Stomach (tissue), 19 donors: ENCODE measurements at places on chromosomes 7 and 10.

GRCh38 chr7:131657881-131658280 lies 101.5 kb upstream of the PODXL start:
- no peak for DNase-seq

GRCh38 chr10:70267161-70267933 lies 16.5 kb downstream of the NPFFR1 start:
- no peak for DNase-seq

GRCh38 chr7:155794196-155794595 lies 18.1 kb downstream of the SHH start:
- no peak for DNase-seq

DNA sequence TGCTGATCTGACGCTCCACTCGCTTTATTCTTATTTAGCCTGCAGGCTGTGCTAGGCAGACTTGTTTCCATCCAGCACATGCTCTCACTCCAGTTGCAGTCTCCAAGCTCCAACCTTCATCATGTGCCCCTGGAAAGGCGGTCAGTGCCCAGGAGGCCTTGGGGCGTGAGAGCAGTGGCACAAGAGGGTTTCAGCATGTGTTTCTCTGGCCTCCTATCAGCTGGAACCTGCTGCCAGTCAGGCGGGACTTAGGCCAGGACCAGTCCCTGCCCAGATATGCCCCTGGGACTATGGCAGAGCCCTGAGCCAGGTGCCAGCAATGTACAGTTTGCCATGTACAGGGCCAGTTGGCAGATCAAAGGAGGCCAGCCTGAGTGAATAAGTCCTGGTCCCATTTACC lies 330.2 kb upstream of the FZD1 start:
- no peak for DNase-seq

GRCh38 chr10:12975266-12975665 lies 26.2 kb downstream of the CCDC3 start:
- peak; percentile 42 for DNase-seq

- DNase-seq: peak; percentile 30
These were observed 43.2 kb downstream of the DPYSL4 start for GRCh38 chr10:132229834-132230556.

DNA sequence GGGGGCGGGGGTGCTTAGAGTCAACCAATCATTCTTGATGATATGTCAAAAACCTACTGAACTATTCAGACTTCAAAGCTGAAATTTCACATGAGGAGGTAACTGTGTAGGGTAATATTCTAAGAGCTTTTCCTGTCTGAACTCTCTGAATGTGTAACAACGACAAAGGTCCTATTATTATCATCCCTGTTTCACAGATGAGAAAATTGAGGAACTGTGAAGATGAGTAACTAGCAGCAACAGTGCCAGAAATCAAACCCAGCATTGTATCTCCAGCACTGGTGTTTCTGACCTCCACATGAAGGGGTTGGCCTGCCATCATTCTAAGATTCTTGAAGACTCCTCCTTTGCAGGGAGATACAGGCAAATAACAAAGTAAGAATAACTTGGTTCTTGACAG lies 294.7 kb upstream of the AOAH start:
- no peak for DNase-seq

DNA sequence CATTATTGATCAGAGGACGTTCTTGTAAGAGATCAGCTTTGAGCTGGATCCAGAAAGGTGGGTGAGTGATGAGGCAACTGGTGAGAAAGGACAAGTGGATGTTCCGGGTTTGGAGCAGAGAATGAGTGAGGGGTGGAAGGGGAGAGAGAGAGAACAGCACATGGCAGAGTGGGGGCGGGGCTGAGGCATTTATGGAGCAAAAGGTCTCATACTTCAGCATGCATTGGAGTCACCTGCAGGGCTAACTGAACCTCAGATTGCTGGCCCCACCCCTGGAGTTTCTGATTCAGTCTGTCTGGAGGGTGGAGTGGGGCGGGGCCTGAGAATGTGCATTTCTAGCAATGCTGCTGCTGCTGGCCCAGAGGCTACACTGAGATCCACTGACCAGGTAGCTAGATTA lies 71.2 kb downstream of the GOLGA7B start:
- DNase-seq: no peak

DNA sequence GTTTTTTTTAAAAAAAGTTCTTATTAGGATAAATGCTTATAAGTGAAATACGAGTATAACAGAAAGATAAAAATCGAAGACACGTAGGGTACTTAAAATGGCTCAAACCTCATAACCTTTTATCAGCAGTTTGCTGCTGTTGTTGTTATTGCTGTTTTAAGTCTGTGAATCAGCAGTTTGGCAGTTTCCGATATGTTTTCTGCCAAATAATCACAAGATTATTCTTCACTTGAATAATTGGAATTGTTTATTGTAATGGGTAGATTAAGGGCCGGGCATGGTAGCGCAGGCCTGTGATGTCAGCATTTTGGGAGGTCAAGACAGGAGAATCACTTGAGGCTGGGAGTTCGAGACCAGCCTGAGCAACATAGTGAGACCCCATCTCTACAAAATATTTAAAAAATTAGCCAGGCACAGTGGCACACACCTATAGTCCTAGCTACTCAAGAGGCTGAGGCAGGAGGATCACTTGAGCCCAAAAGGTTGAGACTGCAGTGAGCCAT lies 177.6 kb downstream of the VTI1A start:
- no peak for DNase-seq

DNA sequence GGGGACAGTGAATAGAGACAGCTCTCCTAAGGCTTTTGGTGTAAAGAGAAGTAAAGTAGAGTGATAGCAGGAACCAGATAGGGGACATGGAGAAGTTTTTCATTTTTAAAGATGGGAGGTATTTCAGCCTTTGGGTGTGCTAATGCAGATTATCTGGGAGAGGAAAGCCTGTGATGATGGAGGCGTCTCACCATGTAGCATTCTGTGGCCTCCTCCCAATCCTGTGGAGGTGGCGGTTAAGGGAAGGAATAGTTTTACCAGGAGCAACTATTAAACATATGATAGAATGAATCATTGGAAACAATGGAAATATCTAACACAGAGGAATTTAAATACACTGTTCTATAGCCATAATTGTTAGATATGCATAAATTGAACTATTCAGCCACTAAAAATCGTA lies 101.3 kb downstream of the CNNM2 start:
- DNase-seq: no peak

DNA sequence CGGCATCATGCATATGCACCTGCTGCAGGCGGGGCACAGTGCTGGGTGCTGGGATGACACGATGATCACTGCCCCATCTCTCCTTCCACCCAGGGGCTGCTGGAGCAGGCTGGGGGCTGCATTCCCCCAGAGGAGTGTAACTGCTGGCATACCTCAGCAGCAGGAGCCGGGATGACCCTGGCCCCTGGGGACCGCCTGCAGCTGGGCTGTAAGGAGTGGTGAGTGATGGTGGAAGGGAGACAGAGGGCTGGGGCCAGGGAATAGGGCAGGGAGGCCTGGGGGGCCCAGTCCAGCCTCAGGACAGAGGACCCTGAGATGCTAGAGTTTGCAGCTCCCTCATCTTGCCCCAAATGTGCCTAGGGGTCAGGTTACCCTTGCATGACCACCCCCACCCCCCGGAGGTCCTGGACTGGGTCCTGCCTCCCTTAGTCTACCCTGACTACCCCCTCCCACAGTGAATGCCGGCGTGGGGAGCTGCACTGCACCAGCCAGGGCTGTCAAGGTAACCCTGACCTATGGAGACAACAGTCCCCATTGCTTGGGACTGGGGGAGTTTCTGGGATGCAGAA lies 14.5 kb upstream of the ZNF862 start:
- no peak for DNase-seq

DNA sequence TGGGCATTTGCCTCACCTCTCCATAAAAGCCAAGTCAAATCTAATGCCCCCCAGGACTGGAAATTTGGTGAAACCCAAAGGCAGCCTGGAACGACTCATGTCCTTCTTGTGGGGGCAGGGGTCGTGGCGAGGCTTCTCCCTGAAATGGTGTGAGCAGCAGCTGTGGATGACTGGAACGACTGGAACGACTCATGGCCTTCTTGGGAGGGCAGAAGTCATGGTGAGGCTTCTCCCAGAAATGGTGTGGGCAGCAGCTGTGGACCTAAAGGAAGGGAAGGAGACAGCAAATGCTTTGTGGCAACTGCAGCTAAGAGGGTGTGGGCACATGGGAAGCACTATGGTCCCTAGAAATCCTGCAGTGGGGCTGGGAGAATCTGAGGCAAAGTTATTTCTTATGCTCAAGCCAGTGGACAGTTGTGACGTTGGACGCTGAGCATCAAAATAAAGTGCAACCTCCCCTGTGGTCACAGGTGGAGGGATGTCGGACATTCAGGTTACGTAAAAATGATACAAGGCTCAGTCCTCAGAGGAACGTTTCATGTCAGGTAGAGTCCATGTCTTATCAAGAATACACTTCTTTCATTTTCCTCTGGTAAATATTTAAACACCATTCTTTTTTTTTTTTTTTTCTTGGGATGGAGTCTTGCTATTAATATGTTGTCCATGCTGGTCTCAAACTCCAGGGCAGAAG lies 107.0 kb upstream of the KIF5B start:
- no peak for DNase-seq

DNA sequence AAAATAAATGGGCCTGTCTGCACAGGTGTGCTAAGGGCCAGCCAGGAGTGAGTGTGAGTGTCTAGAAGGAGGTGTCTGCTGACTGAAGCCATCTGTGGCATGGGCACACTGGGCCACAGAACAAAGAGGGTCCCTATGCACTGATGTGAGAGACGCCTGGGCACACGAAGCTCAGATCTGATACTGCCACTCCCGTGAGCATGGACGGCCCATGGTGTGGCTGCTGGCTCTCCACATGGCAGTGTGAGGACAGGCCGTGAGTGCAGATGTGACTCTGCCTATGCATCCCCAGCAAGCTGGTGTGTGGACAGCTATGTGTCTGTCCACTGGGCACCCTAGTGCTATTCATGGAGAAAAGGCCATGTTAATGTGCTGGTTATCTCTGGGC lies 12.8 kb upstream of the MYL7 start:
- no peak for DNase-seq

GRCh38 chr10:3931901-3932300 lies 146.9 kb upstream of the KLF6 start:
- no peak for DNase-seq

DNA sequence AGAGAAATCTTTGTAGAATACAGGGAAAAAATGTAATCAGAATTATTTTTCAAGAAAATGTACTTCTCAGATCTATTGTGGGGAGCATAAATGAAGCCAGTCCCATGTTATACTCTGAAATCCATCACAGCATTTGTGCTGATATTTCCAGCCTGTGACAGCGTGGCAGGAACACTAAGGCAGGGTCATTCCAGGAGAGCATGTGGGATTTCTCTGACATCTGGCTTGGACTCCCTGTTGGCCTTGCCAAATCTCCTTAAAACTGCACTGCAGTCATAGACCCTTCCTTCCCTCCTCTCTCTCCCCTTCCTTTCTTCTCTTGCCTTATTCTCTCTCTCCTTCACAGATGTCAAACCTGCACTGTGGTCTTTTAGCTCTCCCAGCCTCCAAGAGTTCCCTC lies 6.5 kb upstream of the TSPAN13 start:
- DNase-seq: no peak

DNA sequence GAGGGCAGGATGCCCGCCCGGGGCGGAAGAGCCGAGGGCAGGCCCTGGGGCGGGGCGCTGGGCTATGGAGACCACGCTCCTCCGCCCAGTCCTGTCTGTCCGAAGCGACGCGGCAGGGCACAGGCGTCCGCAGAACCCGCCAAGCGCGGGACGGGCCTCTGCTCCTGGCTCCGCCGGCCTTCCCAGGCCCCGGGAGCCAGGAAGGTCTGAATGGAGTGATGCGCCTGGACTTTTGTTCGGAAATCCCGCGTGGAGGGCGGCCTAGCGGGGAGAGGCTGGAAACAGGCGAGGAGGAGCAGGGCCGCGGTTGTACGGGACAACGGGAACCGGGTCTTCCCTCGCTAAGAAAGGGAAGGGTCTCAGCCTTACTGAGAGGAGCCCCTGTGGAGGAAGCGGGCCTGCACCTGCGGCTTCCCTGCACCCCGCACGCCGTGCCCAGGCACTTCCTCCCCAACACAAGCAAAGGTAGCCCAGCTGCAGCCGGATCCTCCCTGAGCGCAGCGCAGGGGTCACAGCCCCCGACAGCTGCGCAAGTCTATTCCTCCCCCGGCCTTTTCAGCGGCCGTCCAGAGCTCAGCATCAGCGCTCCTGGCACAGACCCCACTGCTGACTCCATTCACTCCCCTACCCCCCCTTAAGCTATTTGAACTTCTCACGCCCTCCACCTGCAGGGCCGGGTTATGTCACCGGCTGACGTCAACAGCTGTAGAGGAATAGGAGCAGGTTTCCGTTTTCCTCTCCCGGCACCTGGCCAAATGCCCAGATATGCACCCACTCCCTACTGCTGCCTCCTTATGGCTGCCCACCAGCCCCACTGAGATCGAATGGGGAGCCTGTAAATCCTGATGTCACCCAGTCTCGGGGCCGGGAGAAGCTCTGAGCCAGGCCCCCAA lies 143.2 kb upstream of the RET start:
- peak; percentile 65 for DNase-seq

DNA sequence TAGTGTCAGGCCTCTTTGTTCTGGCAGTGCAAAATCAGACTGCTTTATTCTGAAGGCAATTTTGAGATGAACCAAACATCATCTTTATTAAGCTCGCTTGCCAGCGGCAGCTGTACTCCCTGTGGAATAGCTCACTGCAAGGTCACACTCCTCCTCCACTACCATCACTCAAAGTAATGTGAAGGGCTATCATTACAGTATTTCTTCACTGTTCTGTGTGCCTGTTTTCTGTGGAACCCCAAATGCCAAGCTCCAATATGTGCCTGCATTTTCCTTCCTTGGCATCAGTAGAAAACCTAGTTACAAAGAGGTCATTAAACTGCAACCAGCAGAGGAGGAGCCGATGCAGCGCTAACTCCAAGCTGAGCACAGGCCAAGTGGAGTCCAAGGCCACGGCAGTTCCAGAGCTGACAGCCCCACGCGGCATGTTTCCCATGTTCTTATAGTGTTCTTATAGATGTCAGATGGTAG lies 21.4 kb downstream of the BCCIP start:
- DNase-seq: peak; percentile 31

- DNase-seq: no peak
These were observed 113.0 kb upstream of the PCDH15 start for GRCh38 chr10:54914049-54914448.

- no peak for DNase-seq
These were observed 19.5 kb upstream of the HSPA12A start for GRCh38 chr10:116761883-116762282.

DNA sequence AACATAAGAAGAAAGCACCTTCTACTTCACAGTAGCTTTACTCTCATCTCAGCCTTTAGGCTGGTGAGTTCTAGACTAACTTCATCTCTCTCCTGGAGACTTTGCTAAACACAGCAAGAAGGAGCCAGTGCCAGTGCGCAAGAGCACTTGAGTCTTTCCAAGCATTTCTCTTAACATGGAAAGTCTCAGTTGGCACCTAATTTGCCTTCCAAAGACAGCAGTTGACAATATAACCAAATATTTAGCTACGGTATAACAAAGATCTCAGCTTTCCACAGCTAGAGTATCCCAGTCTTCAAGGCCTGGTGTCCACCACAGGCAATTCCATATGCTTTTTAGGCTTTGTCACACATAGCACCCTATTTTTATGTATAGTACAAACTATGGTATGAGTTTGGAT lies 1204.9 kb downstream of the CNTNAP2 start:
- no peak for DNase-seq

- no peak for DNase-seq
These were observed 10.9 kb upstream of the CDK1 start for GRCh38 chr10:60767424-60767823.
